Left renal pelvis (tissue), 4 donors: ENCODE measurements at places on chromosomes 16 and 17.

- DNase-seq: no peak
These were observed 64.2 kb downstream of the SLC39A11 start for GRCh38 chr17:73028299-73028755.

DNA sequence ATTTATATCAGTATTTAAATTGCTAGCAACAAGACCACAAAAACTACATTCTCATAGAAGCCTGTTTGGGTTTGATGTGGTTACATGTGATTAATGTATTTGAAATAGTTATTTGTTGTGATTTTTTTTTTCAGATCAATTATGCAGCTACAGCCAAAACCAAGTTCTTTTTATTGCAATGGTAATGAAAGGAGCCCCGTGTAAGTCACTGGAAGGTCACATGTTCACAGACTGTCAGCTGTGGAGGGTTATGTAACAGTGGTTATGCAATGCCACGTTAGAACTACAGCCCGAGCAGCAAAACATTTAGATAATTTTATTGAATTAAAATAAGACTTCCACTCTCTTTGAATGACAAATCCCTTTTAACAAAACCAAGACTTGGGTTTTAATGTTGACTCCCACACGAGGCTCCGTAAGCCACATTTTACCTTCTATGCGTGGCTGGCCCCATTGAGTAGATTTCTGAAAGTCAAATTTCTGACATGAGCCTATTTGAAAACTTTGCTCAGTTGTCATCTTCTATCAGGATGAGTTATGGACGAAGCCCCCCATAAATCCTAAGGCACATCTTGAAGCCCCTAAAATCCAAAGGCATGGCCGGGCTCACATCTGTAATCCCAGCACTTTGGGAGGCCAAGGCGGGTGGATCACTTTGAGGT is 41.8 kb upstream of the SEC14L1 start:
- no peak for DNase-seq

GRCh38 chr16:74439685-74440084 is 18.4 kb upstream of the CLEC18B start:
- DNase-seq: no peak

- no peak for DNase-seq
These were observed 5.8 kb downstream of the TRIM25 start for GRCh38 chr17:56908001-56908542.

- no peak for DNase-seq
These were observed 53.6 kb downstream of the RMI2 start for GRCh38 chr16:11398851-11399250.

DNA sequence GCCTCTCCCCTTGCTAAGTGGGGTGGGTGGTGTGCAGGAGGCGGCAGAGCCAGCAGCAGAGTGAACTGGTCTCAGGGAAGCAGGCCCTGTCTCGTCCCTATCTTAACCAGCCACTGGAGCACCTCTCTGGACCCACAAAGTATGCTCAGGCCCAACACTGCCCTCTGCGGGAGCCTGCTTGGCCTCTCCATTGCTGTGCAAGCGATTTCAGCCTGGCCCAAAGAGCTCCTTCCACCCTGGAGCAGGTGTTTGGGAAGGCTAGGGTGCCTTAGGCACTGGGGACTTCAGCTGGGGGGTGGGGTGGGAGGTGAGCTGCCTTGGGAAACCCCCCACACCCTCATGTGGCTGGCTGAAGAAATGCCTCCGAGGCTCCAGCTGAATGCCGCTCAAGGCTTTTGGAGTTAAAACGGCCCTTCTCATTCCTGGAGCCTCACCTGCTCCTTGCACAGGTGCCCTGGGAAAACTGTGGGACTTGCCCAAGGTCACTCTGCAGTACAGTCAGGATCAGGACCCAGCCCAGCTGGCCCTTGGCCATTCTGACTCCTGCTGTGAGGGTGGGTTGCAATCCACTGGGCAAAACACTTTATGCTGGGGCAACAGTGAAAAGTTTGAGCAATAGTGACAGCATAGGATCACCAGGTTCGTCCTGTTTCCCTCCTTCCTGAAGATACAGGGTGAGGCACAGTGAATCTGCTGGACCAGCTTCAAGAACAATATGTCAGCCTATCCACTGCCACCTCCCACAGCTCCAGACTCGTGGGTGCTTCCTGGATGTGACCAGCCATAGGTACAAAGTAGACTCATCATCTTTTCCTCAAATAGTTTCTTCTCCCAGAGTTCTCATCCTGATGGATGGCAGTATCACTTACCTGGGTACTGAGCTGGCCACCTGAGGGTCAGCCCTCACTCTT is 5.9 kb upstream of the UBE2O start:
- no peak for DNase-seq

DNA sequence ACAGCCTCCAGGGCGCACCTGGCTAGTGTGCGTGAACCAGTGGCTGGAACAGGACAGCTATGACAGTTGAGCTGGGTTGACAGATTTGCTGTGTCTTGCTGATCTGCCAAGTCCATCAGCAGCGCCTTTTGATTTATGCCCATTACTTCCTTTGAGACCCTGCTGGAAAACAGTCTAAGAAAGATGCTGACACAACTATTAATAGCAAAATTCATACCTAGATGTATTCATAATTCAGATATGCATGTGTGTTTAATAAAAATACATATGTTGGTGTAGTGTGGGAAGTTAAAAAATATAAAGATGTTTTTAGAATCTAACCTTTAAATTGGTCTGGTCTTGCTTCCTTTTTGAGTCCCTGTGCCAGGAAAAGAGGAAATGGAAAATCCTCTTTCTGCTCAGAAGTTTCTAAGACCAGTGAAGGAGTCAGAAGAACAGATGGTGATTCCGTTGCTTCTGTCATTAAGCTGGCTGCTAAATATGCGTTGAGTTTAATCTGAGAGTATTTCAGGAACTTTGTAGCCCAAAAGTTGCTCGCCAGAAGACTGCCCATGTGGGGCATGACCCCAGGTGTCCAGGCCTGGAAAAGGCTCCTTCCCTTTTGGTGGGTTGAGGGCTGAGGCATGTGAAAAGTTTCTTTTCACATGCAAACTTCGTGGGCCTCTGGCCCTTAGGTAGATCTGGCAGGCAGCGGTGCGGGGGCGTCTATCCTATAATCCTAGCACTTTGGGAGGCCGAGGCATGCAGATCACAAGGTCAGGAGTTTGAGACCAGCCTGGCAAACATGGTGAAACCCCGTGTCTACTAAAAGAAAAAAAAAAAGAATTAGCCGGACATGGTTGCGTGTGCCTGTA is 40.0 kb upstream of the ENDOV start:
- DNase-seq: no peak

DNA sequence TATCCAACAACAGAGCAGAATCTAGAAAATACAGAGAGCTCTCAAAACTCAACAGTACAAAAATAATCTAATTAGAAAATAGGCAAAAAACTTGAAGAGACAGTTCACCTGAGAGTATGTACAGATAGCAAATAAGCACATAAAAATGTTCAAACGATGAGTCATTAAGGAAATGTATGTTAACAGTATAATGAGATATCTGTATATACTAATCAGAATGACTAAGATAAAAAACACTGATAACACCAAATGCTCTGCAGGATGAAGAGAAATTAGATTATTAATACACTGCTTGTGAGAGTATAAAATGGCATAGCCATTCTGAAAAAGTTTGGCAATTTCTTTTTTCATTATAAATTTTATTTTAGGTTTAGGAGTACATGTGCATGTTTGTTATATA is 1307.6 kb upstream of the GOT2 start:
- DNase-seq: no peak
